CD4-positive, alpha-beta memory T cell (primary cell): ENCODE measurements at places on chromosomes 12 and 14.

DNA sequence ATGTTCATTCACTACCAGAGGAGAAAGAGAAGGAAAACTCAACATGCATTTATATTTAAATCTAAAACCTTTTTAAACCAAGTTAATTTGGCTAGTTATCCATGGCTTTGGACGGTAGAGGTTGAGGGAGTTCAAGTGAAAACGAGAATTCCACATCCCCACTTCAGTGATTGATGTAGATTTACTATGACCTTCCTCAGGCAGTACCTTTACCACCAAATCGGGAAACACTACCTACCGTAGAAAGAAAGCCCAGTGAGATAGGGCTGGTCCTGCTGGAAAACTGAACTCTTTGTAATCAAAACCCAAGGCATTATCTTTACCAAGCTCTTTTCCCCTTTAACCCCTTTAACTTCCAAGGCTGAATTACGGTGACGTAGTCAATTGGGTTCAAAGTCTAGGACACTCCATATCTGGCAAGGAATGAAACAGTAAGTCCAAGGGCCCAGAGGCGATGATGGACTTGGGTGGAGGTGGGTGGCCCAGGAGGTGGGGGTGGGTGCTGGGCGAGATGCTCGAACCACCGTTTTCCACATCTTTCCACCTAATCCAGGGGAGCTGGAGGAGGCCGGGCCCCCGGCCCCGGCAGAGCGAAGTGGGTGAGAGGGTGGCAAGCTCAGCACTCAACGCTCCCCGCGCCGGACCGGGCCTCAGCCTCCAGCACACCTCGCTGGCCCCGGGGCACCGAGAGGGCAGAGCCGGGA lies 618 bp downstream of the SEC23A start:
- peak; percentile 19 for DNase-seq

DNA sequence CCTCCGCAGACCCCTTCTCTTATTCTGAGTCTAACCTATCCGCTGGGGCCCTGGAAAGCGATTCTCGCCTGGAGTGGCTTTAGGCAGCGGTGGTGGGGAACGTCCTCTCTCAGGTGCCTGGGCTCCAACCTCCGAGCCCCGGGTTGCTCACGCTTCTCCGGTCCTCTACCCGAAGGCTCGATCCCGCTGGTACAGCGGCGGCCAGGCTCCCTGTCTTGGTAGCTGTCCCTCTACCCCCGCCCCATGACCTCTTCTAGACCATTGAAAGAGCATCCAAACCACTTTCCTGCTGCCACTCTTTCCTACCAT lies 505 bp upstream of the HEBP1 start:
- no peak for DNase-seq

- DNase-seq: no peak
Measured at GRCh38 chr12:116483959-116484750, 75.0 kb upstream of the MAP1LC3B2 start.

DNA sequence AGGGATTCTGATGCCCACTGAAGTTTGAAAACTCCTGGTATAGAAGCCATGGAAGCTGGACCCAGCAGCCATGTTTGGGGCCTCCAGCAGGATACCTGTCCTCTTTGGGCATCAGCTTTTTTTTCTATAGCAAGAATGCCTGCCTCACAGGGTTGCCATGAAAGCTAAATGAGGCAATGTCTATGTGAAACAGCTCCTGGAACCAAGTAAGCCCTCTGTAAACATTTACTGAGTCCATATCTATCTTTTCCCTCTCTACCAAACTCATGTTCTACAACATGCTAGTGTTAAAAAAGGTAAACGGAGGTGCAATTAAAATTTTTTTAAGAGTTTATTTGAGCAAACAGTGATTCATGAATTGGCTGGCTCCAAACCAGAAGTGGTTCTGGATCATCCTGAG lies 28.6 kb downstream of the FLVCR2 start:
- DNase-seq: no peak

DNA sequence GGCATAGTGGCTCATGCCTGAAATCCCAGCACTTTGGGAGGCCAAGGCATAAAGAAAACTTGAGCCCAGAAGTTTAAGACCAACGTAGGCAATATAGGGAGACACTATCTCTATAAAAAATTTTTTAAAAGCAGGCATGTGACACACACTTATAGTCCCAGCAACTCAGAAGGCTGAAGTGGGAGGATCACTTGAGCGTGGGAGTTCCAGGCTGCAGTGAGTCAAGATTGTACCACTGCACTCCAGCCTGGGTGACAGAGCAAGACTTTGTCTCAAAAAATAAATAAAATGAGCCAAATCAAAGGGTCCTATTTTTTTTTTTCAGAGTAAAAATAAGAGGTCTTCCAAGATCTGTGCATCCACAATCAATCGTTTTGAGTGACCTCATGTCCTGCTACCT lies 237.6 kb downstream of the SLC16A7 start:
- DNase-seq: no peak

DNA sequence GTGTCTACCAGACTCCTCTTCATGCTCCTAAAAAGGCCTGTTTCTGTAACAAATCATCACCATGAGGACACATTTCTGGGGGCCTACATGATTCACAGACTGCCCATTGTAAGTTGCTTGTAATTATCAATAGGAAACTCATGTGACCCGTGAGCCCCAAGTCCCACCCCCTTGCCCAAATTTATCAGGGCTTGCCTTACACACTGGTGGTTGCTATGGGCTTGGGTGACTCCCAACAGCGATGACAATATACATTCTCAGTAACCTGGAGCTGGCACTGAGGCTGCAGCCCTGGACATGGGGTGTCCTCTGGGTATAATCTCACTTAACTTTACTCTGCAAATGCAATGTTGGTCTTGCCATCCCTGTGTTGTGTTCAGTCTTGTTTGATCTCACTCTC lies 149.2 kb downstream of the NRXN3 start:
- no peak for DNase-seq

GRCh38 chr14:36320897-36321381 lies 502 bp upstream of the MBIP start:
- DNase-seq: no peak

DNA sequence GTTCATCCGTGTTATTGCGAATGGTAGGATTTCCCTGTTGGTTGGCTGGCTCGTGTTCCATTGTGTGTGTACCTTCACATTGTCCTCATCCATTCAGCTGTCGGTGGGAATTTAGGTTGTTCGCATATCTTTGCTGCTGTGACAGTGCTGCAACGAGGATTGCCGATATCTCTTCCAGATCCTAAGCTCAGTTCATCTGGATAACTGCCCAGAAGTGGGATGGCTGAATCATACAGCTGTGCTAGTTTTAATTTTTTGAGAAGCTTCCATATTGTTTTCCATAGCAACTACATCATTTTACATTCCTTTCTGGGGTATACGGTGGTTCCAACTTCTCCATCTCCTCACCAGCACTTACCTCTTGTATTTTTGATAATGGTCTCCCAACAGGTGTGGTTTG lies 292.8 kb upstream of the SFSWAP start:
- no peak for DNase-seq

DNA sequence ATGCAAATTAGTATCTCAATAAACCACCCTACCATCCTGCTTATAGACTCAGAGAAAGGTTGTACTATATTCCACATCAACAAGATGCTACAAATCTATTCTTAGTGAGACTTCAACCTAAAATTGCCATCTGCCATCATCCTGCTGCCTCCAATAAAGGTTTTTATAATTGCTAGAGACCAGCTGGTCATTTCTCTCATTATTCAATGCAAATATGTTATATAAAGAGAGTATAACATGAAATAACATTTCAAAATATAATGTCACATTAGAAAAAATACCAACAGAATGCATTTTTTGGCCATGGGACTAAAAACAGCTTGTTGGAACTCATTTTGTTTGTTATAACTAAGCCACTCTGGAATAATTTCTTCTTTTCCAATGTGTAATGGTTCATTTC lies 247.3 kb downstream of the LRIG3 start:
- DNase-seq: no peak

GRCh38 chr14:35344107-35344807 lies 52.1 kb downstream of the PSMA6 start:
- no peak for DNase-seq

GRCh38 chr14:78090864-78091263 lies 79.3 kb upstream of the NRXN3 start:
- DNase-seq: no peak

DNA sequence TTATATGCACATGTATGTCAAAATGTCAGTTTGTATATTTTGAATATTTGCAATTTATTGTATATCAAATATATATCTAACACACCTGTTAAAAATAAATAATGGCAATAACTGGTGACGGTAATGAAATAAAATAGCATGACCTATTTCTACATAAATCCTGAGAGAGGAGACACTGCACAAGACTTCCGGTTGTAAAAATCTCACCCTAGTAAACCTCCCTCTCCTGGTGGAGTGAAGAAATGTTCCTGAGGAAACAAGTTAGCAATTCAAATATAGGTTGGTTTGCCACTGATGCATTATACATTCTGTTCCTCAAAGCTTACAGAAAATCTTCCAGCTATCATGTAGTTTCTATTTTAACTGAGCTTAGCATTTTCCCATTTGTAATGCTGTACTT lies 166.1 kb upstream of the SYT10 start:
- no peak for DNase-seq

- DNase-seq: no peak
Measured at GRCh38 chr14:104680806-104681688, 8.4 kb upstream of the INF2 start.

GRCh38 chr14:102622262-102622885 lies 29.9 kb downstream of the RCOR1 start:
- DNase-seq: no peak

- no peak for DNase-seq
Measured at GRCh38 chr14:58815161-58815701, 177.5 kb downstream of the DACT1 start.

GRCh38 chr12:44307506-44308168 lies 471.8 kb downstream of the TMEM117 start:
- DNase-seq: no peak

GRCh38 chr12:76226956-76227355 lies 121.3 kb downstream of the BBS10 start:
- no peak for DNase-seq

GRCh38 chr12:109178532-109178931 lies 62.1 kb downstream of the ACACB start:
- no peak for DNase-seq

DNA sequence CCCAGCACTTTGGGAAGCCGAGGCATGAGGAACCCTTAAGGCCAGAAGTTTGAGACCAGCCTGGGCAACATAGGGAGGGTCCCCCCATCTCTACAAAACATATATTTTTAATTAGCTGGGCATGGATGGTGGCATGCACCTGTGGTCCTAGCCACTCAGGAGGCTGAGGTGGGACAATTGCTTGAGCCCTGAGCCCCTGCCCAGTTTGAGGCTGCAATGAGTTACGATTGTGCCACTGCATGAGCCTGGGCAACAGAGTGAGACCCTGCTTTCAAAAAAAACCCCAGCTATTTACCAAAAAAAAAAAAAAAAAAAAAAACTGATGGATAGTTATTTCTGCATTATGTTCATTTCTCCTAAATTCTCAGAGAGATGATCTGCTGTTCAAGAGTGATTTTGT lies 230.0 kb downstream of the SOX5 start:
- DNase-seq: no peak

DNA sequence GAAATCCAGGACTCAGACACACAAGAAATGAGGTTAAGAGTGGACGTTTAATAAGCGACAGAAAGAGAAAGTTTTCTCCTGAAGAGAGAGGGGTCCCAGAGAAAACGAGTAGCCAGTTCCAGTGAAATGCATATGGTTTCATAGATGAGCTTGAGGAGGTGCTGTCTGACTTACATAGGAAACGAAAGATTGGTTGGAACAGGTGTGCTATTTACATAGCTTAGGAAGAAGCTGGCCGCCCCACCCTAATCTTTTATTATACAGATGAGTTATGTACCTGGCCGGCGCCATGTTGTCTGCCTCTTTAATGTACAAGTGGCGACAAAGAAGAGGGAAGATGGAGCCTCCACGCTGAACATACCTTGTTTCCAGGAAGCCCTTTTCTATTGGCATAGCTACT lies 223.0 kb downstream of the SLC6A15 start:
- no peak for DNase-seq

- DNase-seq: no peak
Measured at GRCh38 chr14:80560800-80561657, 349.7 kb upstream of the DIO2 start.

DNA sequence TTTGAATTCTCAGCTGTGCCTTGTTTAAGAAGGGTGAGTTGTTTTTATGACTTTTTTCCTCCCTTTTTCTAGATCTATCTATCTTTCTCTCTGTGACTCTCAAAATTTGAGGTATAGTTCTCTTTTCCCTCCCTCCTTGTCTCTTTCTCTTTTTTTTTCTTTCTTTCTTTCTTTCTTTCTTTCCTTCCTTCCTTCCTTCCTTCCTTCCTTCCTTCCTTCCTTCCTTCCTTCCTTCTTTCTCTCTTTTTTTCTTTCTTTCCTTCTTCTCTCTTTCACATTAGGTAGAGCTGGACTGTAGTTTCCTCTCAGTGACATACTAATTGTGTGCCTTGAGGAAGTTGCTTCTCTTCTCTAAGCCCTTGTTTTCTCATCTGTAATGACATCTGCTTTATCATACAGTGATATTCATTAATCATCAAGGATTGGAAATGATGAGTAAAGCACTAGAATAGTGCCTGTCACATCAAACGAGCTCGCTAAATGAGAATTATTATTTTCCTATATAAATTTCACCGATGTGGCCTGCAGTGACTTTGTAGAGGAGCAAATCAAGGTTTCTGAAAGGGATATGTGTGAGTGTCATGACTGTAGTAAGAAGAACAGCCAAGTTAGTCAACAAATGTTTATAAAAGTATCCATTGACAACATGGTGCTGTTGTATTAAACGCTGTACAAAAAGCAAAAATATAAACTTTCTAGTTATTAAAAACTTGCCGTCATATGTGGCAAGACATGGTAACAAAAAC lies 78.9 kb upstream of the SLC38A2 start:
- no peak for DNase-seq

GRCh38 chr14:74614508-74615495 lies 2.8 kb upstream of the LTBP2 start:
- no peak for DNase-seq

DNA sequence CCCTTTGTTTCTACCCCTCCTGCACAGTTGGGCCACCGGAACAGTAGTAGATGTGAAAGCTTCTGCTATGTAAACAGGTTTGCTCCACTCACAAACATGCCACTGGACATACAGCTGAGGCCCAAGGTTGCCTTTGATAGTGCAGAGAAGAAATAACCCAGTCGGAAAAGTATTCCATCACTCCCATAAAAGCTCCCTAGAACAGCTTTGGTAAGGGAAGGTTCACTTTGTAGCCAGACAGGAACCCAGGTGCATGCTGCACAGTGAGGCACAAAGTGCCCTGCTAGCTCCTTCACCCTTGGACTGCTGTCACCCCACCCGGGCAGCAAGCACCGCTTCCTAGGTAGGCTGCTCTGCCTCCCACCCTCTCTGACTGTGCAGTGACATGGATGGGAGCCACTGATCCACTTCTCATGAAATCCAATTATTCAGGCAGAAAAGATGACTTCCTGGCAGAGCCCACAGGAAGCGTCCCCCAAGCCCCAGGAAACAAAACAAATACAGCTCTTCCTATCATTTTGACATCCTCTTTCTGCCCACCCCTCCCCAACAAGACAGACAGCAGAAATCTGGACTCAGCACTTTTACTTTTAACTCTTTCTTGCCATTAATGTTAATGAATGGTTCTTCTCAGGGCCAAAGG lies 100.2 kb downstream of the SRGAP1 start:
- no peak for DNase-seq
